NCI-H446 treated with DMSO at 0.1 percent for 48 hours (cell line): ENCODE measurements at places on chromosomes 16 and 17.

- no peak for DNase-seq
These were observed 32.1 kb downstream of the C17orf67 start for GRCh38 chr17:56801459-56802178.

DNA sequence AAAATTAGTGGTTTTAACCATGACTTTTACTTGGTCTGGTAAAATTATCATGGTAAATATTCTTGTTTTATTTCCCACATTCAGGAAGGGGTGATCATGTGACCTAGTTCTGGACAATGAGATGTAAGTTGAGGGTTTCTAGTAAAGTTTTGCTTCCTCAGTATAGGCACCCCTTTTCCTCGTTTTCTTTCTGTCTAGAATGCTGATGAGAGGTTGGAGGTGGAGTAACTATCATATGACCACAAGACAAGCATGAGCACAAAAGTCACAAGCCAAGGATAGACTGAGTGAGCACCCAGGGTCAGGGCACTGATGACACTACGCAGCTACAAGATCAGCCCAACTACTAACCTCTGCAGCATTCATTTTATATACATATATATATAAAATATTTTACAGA, 53.9 kb downstream of the MYO1D start:
- DNase-seq = no peak

DNA sequence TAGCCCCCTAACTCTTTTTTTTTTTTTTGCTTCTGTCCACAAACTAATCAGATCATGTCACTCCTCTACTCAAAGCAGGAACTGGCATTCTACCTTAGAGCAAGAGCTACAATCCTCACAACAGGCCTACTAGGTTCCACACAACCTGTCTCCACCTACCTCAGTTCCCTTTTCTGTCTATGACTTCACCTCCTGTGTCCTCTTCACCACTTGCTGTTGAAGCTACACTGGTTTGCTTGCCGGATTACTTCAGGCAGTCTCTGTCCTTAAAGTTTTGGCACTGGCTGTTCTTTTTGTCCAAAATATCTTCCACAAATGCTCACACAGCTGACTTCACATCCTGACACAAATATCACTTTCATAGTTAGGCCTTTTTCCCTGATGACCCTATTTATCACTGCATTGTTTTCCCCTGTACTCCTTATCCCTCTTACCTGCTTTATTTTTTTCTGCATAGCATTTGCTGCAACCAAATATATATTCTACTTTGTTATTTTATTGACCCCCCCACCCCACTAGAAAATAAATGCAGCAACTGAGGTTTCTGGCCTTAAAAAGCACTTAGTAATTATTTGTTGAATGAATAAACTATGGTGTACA, 72.0 kb downstream of the KANSL1 start:
- no peak for DNase-seq

- DNase-seq = no peak
These were observed 78.4 kb downstream of the CNGB1 start for GRCh38 chr16:57892447-57893096.
